ENCODE measurements at places on chromosomes 4 and X.

DNA sequence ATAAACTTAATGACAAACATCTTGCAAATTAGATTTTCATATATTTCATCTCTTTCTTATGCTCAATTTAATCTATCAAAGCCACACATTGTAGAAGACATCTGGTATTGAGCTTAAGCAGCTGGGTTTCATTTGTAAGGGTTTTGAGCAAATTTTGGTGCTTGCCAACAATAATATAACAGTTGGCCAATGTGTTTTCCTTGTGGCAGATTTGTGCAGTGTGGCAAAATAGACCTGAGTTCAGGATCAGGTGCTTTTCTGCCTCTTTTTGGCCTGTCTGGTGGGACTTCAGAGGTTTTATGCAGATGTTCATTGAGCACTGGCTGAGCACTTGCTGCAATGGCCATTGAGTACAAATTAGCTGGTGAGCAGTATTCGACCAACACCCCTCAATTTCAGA lies 301.9 kb downstream of the BMPR1B start:
- DNase-seq: no peak

DNA sequence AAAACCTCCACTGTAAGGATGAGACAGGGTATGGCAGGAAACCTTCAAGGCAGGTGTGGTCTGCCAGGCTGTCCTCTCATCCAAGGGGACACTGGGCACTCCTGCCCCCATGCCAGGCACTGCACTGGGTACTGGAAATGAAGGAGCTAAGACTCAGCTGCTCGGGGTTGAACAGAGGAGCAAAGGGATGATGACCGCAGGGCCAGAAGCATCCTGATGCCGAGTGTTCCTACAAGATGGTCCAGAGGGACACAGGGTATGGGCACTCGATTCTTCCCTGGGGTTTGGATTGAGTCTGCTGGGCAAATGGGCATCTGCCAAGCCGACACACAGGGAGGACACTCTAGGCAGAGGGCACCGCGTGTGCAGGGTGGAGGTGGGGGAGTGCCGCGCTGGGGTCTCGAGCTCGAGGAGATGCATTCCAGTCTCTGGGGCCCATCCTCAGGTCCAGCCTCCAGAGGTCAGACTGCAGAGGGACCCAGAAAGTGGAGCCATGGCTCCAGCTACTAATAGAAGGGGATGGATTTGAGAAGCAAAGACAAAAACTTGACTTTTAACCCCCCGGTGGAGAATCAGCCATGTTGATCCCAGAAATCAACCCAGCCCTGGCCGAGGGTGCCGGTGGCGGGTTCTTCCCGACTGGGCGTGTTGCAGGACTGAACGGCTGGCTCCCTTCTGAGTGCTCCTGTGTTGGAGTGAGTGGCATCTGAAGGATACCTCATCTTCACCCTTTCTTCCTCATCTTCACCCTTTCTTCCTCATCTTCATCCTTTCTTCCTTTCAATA lies 247.0 kb downstream of the AFAP1 start:
- DNase-seq: no peak

GRCh38 chr4:63492515-63492914 lies 916.7 kb downstream of the TECRL start:
- DNase-seq: no peak

- DNase-seq: peak; percentile 22
Measured at GRCh38 chrX:120790118-120790517, 85.5 kb downstream of the CT47B1 start.

DNA sequence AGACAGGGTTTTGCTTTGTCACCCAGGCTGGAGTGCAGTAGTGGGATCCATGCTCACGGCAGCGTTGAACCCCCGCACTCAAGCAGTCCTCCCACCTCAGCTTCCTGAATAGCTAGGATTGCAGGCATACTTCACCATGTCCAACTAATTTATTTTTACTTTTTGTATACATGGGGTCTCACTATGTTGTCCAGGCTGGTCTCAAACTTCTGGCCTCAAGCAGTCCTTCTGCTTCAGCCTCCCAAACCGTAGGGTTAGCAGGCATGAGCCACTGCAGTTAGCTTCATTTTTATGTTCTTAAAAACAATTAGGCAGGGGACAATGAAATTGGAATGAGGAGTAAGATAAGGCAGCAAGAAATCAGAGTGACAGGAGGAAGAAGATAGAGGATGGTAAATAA lies 50.5 kb downstream of the RAP1GDS1 start:
- no peak for DNase-seq

DNA sequence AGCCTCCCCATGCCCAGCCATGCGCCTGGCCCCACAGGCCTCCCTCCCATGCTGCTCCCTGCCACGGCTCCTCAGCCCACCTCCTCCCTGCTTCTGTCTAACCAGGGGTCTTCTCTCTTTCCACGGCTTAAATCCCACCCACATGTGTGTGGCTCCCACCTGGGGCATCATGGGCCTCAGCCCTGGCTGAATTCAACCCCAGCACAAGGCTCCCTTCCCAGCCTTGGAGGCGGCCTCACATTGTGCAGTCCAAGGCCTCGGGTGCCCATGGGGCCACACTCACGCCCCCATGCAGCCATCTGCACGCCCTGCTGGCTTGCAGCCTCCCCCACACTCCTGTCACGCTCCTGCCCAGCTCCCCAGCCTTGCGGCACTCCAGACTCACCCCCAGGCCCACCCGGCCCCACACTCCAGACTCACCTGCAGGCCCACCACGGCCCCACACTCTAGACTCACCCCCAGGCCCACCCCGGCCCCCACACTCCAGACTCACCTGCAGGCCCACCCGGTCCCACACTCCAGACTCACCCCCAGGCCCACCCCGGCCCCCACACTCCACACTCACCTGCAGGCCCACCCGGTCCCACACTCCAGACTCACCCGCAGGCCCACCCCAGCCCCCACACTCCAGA lies 27.0 kb downstream of the MAEA start:
- DNase-seq: no peak

Data from RCC 7860 (cell line).